ENCODE measurements at places on chromosomes 16 and 17. TPM values are rescaled to one million over a fixed set of nuclear protein-coding genes. Genes with fewer than 3 reads are reported as not detected.

GRCh38 chr17:2801841-2802240, 5.6 kb downstream of the RAP1GAP2 start:
- no peak overlapping the region for H3K4me3 ChIP-seq
- no peak for DNase-seq
- H3K4me1 ChIP-seq: no peaks in the 10 kb centered on the region
- H3K36me3 ChIP-seq: no peaks in the 10 kb centered on the region
- H3K27ac ChIP-seq: no peak overlapping the region

DNA sequence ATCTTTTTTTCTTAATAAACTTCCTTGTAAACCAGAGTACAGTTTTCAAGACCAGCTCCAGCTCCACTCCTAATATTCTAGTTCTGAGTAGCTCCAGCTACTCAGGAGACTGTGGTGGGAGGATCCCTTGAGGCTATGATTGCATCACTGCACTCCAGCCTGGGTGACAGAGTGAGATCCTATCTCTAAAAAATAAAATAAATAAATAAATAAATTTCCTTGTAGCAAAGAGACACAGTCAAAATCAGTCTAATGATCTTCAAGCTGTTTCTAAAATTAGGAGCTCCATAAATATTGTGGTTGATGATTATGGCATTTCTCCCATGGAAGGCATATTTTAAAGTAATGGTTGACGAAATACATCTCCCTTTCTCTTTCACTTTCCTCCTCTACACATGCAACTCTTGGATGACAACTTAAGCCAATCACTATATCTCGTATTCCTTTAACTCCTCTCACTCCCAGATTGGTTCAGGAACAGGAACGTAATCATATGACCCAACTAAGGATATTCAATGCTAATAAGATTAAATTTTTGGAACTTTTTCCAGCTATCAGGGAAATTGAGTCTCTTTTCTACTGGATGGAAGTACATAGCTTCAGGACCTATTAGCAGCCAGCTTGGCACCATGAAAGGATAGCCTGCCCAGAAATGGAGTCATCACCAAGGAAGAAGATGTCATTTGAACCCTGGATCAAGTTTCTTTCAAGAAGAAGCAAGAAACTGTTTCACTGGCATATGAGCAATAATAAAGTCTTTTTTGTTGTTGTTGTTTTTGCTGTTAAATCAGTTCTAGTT, 42.1 kb upstream of the TAOK1 start:
- DNase-seq: peak; percentile 12
- no peaks in the 10 kb centered on the region for H3K36me3 ChIP-seq
- H3K27ac ChIP-seq: no peak overlapping the region
- no peaks in the 10 kb centered on the region for H3K4me1 ChIP-seq
- peaks cover 9% of the 10 kb centered on the region for H3K27me3 ChIP-seq

- H3K4me1 ChIP-seq: peaks cover under 1% of the 10 kb centered on the region
- peaks cover 39% of the 10 kb centered on the region for H3K36me3 ChIP-seq
- H3K4me3 ChIP-seq: no peak overlapping the region
- no peaks in the 10 kb centered on the region for H3K27me3 ChIP-seq
- no peak overlapping the region for H3K27ac ChIP-seq
Observed at GRCh38 chr16:28839899-28840298, 6.2 kb downstream of the TUFM start.

- H3K27me3 ChIP-seq: no peaks in the 10 kb centered on the region
- no peaks in the 10 kb centered on the region for H3K36me3 ChIP-seq
- H3K4me1 ChIP-seq: no peaks in the 10 kb centered on the region
- H3K27ac ChIP-seq: no peak overlapping the region
- no peak for DNase-seq
Observed at GRCh38 chr17:10802496-10803284, 1.2 kb downstream of the TMEM238L start.

The MGAT5B gene
- 5.1 TPM for total RNA-seq
